Ureter (tissue), 1 donor: ENCODE measurements at places on chromosomes 2 and 18.

GRCh38 chr2:20444101-20444992 is 2.5 kb upstream of the RHOB start:
- peak; percentile 43 for DNase-seq

DNA sequence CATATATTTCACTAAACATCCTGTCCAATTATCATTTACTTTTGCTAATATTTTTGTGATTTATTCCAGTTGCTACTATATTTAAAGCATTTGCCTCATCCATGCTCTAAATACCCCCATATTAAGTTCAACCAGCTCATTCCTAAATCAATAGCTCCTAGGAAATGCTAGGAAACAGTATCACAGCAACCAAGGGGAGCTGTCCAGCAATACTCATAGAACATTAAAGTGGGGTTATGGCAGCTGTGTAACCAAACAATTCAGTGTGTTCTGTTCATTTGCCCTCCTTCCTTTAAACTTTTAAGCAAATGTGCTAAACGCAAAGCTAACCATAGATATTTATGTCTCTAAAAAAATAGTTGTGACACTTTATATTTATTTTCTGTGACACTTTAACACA is 41.1 kb downstream of the ACVR1C start:
- no peak for DNase-seq

DNA sequence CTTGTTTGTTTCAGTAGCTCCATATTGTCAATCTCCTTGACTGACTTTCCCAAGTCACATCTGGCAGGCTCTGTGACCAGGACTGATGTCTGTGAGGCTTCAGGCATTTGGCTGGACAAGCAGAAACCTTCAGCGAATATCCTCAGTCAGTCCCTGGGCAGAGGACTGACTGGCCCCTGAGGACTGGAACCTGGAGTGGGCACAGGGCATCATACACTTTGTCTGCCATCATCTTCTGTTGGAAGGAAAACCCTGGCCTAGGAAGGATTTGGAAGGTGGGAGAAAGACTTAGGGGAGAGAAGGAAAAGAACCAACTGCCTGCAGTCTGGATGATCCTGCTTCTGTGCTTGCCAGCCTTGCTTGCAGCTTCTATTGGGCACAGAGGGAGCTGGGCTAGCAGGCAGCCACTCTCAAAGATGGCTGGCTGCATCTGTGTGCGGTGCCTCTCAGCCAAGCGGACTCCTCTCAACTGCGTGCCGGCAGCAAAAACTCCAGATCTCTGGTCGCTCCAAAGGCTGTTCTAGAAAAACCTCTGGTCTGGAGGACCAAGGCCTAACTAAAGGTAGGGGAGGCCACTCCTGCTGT is 126.8 kb downstream of the MARCHF4 start:
- DNase-seq: no peak

DNA sequence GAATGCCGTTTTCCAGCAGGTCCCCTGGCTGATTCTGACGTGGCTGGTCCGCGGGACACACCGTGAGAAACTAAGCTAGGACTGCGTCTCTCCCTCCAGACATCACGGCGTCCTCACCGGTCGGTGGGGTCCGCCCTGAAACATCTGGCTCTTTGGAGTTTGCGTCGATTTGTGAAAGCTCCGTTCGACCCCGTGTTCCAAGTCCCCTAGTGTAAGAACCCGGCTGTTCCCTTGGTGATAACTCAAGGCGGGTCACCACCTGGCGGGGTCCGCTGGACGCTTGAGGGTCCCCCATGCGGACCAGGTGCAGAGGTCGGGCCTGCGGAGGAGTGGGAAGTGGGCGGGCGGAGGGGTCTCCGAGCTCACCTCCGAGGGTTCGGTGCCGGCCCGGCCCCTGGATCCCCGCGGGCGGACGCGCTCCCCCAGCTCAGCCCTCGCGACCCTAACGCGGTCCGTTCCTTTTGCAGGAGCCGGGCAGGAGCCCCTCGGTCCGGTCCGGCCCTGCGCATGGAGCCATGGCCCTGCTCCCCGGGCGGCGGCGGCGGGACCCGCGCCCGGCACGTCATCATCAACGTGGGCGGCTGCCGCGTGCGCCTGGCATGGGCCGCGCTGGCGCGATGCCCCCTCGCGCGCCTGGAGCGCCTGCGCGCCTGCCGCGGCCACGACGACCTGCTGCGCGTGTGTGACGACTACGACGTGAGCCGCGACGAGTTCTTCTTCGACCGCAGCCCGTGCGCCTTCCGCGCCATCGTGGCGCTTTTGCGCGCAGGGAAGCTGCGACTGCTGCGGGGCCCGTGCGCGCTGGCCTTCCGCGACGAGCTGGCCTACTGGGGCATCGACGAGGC is 65.6 kb downstream of the KCNG2 start:
- DNase-seq: peak; percentile 35

- no peak for DNase-seq
Measured at GRCh38 chr2:177252808-177253531, 11.6 kb downstream of the NFE2L2 start.

- no peak for DNase-seq
Measured at GRCh38 chr18:12995952-12996477, 4.9 kb downstream of the CEP192 start.

GRCh38 chr2:181123798-181124231 is 143.4 kb downstream of the UBE2E3 start:
- no peak for DNase-seq

DNA sequence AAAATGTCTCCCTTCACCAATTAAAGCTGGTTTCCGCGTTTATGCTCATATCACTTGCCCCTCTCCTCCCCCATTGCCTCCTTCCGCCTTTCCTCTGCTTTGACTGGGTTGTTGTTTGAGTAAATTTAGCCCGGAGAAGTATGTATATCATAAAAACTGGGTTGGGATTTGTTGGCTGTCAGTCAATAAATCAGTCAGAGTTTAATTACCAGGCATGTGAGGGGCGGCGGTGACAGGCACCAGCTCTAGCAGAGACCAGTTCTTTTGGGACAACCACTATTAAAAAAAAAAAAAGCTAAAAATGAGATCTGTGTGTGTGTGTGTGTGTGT is 382.4 kb upstream of the SMIM21 start:
- no peak for DNase-seq

- DNase-seq: no peak
Measured at GRCh38 chr2:95719473-95720060, 127.8 kb downstream of the TRIM43 start.

- no peak for DNase-seq
Measured at GRCh38 chr2:134078354-134078753, 175.5 kb upstream of the MGAT5 start.

DNA sequence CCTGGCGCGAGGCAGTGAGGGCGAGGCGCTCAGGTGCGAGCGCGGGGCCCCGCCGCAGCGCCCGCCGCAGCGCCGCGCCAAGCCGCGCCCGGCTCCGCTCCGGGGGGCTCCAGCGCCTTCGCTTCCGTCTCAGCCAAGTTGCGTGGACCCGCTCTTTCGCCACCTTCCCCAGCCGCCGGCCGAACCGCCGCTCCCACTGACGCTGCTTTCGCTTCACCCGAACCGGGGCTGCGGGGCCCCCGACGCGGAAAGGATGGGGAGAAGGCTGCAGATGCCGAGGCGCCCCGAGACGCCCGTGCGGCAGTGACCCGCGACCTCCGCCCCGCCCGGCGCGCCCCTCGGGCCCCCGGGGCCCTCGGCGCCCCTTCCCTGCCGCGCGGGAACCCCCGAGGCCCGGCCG is 328 bp upstream of the INHBB start:
- DNase-seq: no peak

DNA sequence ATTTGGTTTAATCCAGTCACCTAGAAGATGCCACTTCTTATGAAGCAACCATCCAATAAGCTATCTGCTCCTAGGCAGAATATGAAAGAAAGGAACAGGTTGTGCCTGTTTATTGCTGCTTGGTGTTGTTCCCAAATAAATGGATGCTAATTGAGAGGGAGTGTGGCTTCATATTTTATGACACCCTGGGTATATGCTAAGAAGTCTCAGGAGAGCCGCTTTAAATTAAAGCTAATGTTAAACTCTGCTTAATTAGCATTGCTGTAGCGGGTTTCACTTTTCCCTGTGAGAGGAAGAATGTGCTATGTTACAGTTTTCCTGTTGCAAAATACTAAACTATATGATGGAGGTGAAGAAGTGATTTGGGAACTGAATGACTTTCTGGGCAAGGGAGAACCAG is 48.7 kb upstream of the TANK start:
- DNase-seq: no peak

- DNase-seq: no peak
Measured at GRCh38 chr18:47260924-47261701, 9.7 kb upstream of the SKOR2 start.

DNA sequence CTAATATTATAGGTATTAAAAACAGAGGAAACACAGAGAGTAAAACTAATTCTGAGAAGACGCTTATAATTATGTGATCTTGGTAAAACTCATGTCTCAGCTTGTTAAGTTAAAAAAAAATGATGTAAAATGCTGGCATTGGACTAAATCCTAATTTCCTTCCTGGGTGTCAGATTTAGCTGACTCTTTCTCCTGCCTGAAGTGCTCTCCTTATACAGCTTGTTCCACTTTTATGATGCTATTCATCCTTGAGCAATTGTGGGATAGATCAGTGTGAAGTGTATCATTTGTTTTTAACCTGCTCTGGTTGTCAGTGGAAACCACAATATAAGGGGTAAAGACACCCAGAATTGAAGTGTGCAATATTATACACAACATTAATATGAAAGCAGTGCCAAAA is 84.9 kb downstream of the EFEMP1 start:
- no peak for DNase-seq

DNA sequence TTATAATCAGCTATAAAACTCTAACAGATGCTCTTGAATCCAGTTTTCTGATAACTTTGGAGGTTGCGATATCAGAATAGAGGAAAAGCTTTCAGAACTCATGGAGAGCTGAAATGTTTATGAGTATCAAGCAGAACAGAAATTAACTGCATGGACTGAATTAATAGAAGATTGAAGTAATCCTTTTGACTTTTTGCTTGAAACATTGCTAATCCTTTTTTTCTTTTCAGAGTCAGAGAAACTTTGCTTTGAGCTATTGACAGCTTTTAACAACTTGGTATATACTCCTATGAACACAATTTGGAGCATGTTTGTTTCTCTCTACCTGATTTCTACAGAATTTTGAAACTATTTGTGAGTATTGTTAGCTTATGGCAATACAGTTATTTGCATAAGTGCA is 1254.8 kb downstream of the LRP1B start:
- no peak for DNase-seq

GRCh38 chr2:47512581-47513083 is 109.7 kb downstream of the MSH2 start:
- DNase-seq: no peak

- peak; percentile 26 for DNase-seq
Measured at GRCh38 chr2:128797937-128798336, 479.3 kb upstream of the HS6ST1 start.

DNA sequence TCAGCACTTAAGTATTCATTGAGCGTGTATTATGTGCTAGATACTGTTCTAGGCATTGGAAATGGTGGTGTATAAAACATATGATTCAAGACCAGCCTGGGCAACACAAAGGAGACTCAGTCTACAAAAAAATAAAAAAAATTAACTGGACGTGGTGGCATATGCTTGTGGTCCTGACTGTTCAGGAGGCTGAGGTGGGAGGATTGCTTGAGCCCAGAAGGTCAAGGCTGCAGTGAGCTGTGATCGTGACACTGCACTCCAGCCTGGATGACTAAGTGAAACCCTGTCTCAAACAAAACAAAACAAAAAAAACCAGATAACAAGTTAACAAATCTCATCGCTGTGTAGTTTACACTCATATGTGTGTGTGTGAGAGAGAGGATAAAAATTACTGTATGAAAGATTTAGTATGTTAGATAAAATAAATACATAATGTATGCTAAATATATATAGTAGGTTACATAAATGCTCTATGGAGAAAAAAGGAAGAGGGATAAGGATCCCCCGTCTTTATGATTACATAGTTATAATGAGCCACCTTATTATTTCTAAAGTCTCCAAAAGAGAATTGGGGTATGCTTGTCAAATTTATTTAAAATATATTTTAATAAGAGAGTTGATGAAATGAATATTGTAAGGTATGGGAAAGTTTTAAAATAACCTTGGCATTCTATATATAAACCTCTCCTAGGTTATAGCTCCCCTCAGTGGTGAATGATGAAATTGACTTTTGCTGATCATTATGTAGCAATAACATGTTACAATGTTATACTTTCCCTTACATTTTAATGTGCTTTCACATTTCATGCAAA is 69.2 kb downstream of the EHBP1 start:
- DNase-seq: no peak

- peak; percentile 65 for DNase-seq
Measured at GRCh38 chr2:129812071-129812470, 167.4 kb upstream of the RAB6C start.

DNA sequence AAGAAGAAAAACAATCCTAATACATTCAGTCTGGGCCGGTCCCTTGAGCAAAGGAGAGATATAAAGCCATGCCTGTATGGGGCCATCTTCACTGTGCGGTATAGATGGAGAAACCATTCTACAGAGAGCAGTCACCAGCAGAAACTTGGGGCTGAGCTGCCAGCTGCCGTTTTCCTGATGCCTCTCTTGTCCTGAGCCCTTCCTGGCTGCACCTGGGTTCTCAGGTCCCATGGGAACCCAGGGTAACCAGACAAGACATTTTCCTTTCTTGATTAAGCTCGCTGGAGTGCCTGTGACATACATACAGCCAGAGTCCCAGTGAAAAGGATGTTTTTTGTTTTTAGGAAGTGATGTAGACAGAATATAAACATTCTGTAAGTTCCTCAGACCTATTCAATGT is 5.3 kb upstream of the METTL21A start:
- no peak for DNase-seq

DNA sequence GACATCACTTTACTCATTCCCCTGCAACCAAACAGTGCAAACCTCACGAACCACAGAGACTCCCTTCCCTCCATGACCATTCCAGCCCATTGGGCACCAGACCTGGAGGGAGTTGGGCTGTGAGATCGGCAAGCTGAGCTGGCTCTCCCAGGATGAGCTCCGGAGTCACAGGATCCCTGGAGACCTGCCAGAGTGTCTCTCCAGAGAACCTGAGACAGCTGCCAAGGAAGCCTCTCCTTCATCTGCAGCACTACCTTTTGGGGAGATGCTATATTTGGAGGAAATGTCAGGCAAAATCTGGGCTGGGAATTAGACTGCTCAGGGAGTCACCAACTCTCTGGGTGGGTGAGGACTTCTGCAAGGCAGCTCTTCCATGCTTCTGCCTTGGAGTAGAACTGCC is 417.4 kb downstream of the TNS1 start:
- DNase-seq: no peak

DNA sequence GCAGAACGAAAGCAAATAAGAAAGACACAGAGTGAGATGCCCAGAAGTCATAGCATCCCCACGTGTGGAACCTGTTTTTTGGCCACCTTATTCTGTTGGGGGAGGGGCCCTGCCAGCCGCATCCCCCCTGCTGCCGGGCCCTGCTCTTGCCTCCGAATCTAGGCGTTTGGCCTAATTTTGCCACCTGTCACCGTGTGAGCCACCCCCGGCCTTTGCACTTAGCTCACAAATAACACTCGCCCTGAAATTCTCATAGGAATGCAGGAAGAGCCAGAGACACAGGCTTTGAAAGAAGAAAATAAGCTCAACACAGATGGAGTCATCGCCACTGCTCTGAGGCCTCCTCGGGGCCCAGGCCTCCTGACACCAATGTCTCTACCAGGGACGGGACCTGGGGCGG is 522.6 kb upstream of the SALL3 start:
- no peak for DNase-seq

- DNase-seq: no peak
Measured at GRCh38 chr18:39519741-39520140, 1954.1 kb upstream of the CELF4 start.
